CD4-positive, alpha-beta memory T cell (primary cell): ENCODE measurements at places on chromosomes 2 and 18. TPM values are rescaled to one million over a fixed set of nuclear protein-coding genes. Genes with fewer than 3 reads are reported as not detected.

GRCh38 chr2:160616149-160616548 lies 122.5 kb upstream of the RBMS1 start:
- DNase-seq: no peak

DNA sequence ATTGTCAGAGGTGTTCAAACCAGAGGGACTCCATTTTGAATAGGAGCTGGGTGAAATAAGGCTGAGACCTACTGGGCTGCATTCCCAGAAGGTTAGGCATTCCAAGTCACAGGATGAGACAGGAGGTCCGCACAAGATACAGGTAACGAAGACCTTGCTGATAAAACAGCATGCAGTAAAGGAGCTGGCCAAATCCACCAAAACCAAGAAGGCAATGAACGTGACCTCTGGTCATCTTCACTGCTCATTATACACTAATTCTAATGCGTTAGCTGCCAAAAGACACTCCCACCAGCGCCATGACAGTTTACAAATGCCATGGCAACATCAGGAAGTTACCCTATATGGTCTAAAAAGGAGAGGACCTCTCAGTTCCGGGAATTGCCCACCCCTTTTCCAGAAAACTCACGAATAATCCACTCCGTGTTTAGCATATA lies 10.6 kb downstream of the SH3YL1 start:
- DNase-seq: no peak

- DNase-seq: no peak
These were observed 6.0 kb downstream of the SRBD1 start for GRCh38 chr2:45605116-45605515.

GRCh38 chr2:45636008-45636407 lies 15.5 kb upstream of the PRKCE start:
- no peak for DNase-seq

- no peak for DNase-seq
These were observed 38.9 kb upstream of the OTOF start for GRCh38 chr2:26516781-26517180.

HOXD13 gene
- total RNA-seq: not detected

GRCh38 chr18:22346953-22347605 lies 70.6 kb downstream of the CTAGE1 start:
- DNase-seq: no peak

C18orf54 gene
- total RNA-seq: 3.8 TPM

DNA sequence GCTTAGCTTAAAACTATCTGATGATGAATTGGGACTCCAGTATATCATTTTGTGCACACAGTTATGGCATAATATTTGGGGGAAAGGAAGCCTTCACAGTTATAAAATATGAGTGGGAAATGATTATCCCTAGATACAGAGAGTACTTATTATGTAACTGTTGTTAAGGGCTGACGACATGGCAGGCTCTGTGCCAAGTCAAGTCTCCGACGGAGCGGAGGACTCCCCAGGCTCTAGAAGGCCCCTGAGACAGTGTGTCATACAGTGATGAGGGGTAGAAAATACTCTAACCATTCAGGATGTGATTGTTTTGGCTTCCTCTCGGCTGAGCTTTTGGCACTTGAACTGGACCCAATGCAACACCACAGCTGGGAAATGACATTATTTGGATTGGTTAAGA lies 211.8 kb downstream of the SLC8A1 start:
- DNase-seq: no peak

DNA sequence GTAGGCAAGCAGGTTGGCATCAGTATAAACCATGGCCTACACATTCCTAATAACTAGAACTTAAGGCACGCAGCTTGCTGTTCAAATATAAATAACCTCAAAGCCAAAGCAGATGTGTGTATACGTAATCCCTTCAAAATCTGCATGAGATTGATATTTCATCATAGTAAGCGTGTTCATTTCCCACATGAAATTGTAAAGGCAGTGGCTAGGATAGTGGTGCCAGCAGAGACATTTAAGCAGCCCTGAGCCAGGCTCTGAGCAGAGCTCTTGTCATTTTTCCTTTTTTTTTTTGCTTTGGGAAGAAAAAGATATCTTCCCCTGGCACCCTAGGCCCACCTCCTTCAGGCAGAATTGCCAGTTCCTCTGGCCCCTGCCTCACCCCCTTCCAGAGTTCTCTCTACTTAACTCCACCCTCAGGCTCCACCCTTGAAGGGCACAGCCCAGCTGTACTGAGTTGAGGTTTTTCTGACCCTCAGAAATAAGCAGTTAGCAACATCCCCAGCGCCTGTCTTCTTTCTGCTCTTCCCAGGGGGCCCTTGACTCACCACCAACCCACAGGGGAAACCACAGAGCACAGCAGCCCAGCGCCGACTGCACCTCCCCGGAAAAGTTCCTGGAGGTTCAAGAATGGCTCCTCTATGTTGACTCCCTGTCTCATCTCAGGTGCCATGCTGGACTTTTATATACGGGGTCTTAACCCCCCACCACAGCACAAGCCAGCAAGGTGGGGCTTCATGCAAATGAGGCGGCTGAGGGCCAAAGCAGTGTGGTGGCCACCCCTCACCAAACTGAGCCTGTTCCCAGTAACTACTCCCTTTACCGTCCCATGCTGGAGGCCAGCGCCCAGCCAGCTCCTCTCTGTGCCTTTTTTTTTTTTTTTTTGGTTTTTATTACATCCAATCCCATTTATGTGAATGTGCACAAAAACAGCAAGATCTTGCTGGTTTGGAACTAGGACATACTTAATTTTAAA lies 84.7 kb downstream of the EHD3 start:
- DNase-seq: no peak

EML6 gene
- total RNA-seq: 1.8 TPM

GRCh38 chr2:230643576-230644291 lies 68.9 kb upstream of the CAB39 start:
- DNase-seq: peak; percentile 47

GRCh38 chr2:116148361-116148760 lies 1666.1 kb upstream of the DDX18 start:
- no peak for DNase-seq

LINC00305 gene
- total RNA-seq: not detected

DNA sequence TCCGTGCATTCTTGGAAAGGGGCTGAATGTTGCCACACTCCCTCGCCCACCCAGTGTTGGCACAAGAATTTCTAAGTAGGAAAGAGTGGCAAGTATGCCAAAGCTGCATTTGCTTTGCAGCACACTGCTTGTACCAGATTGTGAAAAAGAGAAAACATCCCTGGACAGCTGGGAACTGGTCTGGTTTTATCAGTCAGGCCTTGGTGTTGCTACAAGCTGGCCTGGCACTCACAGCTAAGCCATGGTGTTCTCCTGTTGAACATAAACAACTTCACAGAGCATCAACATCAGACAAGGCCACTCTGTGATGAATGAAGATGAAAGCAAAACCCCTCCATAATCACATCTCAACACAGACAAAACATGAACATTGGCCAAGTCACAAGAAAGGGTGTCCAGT lies 4.2 kb upstream of the TRABD2A start:
- no peak for DNase-seq

TTR gene
- total RNA-seq: not detected

- no peak for DNase-seq
These were observed 26.0 kb downstream of the PLEK start for GRCh38 chr2:68391099-68391498.

UGT1A10 gene
- total RNA-seq: not detected

MYO5B gene
- not detected for total RNA-seq

DNA sequence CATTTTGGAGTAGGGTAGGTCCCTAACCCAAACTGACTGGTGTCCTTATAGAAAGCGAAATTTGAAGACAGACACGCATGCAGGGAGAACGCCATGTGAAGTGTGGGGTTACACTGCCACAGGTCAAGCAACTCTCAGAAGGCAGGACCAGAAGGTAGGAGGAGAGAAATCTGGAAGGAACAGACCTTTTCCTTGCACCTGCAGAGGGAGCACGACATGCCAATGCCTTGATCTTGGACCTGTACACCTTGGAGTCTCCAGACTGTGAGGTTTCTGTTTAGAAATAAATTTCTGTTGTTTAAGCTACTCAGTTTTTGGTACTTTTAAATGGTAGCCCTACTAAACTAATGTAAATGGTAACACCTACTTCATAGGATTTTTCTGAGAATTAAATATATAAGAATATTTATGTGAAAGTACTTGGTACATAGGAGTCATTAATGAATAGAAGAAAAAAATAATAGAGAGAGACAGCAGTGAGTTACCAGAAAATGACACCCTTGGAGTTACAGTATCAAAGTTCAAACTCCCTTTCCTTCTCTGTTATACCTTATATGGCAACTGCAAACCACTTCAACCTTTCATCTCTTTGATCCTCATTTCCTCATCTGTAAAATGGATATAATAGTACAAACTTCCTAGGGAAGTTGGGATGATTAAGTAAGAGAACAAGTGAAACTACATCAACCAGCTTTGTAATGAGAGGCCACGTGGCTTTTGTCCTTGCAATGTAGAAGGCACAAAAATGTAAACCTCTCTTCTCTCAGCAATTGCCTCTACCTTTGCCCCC lies 184.9 kb upstream of the PARD3B start:
- DNase-seq: no peak

CHRNA1 gene
- not detected for total RNA-seq

GRCh38 chr2:68544811-68545210 lies 77.4 kb downstream of the APLF start:
- no peak for DNase-seq

DNA sequence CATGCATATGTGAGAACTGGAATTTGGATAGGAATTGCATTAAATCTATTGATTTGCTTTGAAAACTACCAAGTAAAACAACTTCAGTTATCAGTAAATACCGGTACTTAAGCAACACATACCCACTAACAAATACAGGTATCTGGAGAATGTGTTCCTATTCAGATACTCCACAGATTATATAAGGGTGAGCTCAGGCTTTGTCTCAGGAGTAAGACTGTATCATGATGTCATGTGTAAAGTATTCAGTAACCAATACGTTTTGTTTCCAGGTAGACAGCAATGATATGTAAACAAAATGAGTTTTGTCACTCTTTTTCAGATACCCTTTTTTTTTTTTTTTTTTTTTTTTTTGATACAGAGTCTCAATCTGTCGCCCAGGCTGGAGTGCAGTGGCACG lies 74.8 kb downstream of the DSC3 start:
- DNase-seq: no peak

DNA sequence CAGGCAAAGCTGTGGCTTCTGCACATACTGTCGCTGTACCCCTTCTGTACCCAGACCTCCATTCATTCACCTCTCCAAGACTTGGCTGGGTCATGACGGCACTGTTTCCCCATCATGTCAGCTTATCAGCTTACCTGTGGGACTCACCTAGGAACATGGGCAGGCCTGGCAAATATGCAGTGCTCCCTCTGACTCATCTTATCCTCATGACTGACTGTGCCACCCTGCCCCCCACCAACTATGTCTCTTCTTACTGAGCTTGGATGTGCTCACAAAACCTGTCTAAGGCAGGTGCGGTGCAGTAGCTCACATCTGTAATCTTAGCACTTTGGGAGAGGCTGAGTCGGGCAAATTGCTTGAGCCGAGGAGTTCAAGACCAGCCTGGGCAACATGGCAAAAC lies 152.4 kb downstream of the MGAT5 start:
- DNase-seq: no peak

COBLL1 gene
- not detected for total RNA-seq
